Activated CD4-positive, CD25-positive, alpha-beta regulatory T cell treated with anti-CD3 and anti-CD28 coated beads, Interleukin-2, amount 50 U/mL, for 16 hours (primary cell): ENCODE measurements at places on chromosomes 12 and 14.

DNA sequence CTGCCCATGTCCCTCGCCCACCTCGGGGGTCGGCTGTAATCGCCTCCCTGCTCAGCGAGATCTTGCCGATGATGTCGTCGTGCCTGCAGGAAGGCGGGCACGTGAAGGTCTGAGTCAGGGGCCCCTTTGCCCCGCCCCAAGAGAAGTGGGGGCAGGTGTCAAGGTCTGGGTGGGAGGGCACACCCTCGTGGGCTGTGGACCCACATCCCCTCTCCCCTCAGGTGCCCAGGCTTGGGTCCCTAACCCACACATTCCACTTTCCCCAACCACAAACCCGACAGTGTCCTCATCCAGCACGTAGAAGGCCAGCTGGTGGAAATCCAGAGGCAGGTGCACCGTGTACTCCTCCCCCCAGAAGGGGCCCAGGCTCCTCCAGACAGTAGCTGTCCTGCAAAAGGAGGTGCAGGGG, 7.8 kb downstream of the RASAL1 start:
- DNase-seq, result no peak

DNA sequence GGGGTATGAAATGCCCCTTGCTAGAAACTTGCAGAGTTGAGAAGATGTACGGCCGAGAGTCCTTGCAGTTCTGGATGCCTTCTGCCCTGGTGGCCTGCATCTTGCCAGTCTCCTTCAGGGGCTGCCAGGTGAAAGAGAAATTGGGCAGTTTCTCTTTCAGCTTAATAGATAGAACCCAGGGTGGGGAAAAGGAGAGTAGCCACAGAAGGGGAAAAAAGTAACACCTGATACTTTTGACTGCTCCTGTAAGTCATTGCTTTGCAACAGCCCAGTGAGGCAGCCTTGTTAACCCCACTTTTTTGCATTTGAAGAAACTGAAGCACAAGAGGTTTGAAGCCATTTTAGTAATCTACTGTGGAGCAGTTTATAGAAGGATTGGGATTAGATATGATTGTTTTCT, 27.6 kb downstream of the TDP1 start:
- no peak for DNase-seq

- no peak for DNase-seq
These were observed 45.5 kb upstream of the FUT8 start for GRCh38 chr14:65366802-65367565.

DNA sequence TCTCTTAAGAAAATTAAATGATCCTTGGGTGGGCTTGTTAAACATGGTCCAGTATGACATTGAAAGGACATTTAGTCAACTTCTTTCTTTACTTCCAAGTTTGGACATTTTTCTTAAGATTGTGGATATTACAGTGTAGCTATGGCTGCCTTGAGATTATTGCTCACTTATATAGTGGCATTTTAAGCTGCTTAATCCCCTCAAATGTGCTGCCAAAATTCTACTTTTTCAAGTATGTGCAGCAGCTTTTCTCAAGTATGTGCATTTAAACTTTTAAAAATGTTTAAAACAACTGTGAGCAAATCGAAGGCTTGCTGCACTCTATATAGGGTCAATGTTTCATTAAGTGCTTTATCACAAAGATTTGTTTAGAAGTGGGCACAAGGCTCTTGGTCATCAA, 7.4 kb downstream of the TXNRD1 start:
- no peak for DNase-seq

GRCh38 chr12:109125791-109126190, 9.4 kb downstream of the ACACB start:
- no peak for DNase-seq

DNA sequence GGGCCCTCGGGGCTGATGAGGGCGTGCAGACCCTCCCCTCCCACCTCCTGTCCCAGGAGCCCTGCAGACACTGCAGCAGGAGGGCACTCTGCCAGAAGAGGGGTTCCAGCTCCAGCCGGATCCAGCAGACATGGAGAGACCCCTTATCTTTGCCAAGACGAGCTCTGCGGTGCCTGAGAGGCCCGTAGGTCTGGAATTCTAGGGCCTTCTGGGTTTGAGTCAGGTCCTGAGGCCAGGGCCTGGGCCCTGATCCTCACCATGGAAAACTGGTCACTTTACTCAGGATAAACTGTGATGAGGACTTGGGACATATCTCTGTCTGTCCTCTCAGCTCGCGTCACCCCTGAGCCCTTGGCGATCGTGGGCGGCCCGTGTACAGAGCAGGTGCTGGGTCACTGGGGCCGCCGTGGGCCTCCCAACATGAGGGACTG, 13.8 kb downstream of the MEG3 start:
- no peak for DNase-seq

- DNase-seq, result no peak
These were observed 16.1 kb upstream of the TMEM106C start for GRCh38 chr12:47947341-47947740.

DNA sequence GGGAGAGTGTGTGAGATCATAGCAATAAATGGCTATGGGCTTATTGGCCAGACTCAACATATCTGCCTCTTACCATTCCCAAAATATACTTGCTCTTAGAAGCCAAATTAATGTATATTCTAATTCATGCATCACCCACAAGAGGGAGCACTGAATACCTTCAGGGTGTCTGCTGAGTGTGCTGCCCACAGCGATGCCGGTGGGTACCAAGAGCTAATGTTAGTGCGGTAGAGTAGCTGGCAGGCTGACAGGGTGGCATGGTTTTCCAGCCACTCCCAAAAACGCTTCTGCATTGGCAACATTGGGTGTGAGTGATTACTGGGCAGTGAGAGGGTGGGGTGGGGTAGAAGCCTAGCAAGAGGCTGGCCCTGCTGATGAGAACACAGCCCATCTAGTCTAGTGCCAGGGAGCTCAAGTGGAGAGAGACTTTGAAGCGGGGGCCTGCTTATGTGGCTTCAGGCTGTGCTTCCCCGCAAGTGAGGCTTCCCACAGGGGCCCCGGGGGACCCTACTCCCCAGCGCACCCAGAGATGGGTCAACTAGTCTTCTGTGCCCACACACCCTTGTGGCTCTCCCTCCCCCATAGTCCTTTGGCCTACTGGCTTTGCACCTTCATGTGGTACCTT, 9.2 kb upstream of the PLEKHD1 start:
- DNase-seq, result no peak
